ENCODE measurements at places on chromosomes 7 and 10.

DNA sequence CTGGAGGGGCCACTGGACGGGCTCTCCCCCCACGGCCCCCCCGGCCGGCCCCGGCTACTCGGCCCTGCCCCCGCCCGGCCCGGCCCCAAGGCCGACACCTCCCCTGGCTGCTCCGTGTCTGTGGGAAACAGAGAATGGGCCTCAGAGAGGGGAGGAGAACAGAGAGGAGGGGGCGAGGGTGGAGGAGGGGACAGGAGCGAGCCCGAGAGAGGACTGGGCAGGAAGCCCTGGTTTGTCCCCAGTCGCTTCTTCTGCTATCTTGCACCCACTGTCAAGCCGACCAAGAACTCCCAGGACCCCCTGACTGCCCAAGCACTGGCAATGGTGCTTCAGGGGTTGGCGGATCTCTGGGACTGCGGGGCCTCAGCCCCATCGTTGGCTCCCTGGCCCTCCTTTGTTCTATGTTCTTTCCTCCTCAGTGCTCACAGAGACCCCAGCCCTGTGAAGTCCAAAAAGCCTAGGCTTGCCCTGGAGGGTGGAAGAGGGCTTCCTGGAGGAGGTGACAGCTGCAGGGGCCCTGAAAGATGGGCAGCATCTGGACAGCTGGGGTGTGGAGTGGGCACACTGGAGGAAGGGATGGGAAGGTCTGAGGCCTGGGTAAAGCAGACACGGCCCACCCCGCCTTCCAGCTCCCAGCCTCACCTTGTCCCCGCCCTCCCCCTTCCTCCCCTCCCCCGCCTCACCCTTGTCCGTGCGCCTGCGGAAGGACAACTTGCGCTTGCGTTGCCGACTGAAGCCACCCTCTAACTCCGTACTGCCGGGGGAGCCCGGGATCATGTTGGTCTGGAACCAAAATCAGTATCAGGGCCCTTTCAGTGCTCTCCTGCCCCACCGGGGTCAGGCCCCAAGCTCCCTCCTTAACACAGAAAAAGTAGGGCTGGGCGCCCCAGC, 30.1 kb downstream of the KCNH2 start:
- no peak for DNase-seq

DNA sequence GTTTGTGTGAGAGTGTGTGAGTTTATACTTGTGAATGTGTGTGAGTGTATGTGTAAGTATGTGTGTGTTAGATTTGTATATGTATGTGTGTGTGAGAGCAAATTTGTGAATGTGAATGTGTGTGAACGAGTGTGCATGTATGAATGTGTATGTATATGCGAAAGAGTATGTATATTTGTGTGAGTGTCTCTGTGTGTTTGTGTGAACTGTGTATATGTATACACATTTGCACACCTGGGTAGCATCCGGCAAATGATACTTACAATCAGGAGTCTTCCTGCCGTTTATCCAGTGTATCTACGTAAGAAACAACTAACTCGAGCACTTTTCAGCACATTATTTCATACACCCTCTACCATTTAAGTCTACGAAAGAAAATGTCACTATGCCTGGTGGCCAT, 487.4 kb downstream of the TNS3 start:
- DNase-seq: no peak

- DNase-seq: no peak
Observed at GRCh38 chr10:19930936-19931893, 115.0 kb downstream of the PLXDC2 start.

- DNase-seq: no peak
Observed at GRCh38 chr7:105250239-105250638, 138.5 kb downstream of the SRPK2 start.

- DNase-seq: no peak
Observed at GRCh38 chr10:34931216-34931615, 116.1 kb upstream of the PARD3 start.

DNA sequence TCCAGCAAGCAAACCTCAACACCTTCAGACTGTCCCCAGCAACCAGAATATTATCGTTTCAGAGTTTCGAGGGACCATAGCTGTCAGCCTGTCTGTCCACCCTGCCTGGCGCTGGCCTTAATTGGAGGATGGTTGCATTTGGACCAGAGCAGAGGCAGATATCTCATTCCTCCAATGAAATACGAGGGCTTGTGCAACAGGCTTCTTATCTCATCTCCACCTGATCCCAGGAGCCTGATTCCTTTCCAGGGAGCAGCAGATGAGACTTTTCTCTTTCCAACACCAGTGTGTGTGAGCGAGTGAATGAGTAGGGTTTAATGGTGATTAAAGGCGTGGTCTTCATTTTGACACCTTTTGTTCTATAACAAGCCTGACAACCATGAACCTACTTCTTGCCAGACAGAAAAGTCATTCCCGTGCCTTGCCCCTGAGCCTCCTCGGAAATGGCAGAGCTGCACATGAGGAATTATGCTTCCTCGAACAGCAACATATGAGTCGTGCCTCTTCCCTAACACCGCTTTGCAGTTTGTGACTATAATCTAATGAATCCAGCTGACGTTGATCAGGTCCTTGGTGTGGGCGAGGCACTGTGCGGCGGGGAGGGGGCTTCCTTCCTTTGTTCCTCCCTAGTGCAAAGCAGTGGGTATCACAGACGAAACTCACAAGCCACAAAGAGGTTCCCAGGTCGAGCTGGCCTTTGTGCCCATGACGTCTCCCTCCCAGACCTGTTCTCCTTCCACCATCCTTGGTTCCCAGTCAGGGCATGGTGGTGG, 147.4 kb downstream of the CUX1 start:
- DNase-seq: no peak

GRCh38 chr7:100119970-100120732, 717 bp downstream of the CNPY4 start:
- no peak for DNase-seq

DNA sequence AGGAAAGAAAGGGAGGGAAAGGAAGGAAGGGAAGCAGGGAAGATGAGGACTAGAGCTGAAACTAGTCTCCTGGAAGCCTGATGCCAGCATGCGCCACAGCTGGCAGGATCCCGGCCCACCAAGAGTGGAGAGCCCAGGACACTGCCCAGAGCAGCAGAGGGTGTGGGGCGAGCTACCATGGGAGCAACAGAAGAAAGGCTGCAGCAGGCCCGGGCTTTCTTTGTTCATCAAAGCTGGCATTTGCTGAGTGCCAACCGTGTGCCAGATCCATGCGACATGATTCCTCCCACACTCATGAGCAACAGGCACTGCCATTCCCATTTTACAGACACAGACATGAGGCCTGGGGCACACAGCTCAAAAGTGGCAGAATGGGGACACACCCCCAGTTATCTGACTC, 68.9 kb downstream of the FAM53B start:
- DNase-seq: no peak

- DNase-seq: peak; percentile 1
Observed at GRCh38 chr10:45464958-45465567, 91.0 kb downstream of the ALOX5 start.

GRCh38 chr7:151800391-151800790, 76.5 kb downstream of the PRKAG2 start:
- no peak for DNase-seq

DNA sequence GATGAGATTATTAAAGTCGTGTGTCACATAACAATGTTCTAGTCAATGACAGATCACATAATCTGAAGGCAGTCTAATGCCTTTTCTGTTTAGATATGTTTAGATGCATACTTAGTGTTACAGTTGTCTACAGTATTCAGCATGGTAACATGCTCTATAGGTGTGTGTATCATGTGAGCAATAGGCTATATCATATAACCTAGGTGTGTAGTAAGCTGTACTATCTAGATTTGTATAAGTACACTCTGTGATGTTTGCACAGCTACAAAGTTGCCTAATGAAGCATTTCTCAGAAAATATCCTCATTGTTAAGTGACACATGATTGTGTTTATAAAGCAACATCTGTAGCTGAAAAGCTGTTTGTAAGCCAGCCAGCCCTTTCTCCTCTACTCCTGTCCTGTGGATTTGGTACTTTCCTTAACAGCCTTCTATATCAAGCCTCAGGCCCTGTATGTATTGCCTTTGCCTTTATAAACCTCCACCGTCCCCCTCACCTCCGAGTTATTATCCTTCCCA, 6.3 kb downstream of the HECTD2 start:
- no peak for DNase-seq

All from SK-N-MC (cell line).